ENCODE measurements at places on chromosomes 7 and 10. TPM values are rescaled to one million over a fixed set of nuclear protein-coding genes. Genes with fewer than 3 reads are reported as not detected.

The TMEM60 gene
- total RNA-seq: 16.1 TPM

The ZNF365 gene
- 0.63 TPM for total RNA-seq

The OR2A5 gene
- total RNA-seq: not detected

The MYOZ1 gene
- 0.36 TPM for total RNA-seq

The ZNF727 gene
- total RNA-seq: not detected

GRCh38 chr10:126090443-126090842 is 194.1 kb downstream of the FANK1 start:
- H3K27ac ChIP-seq: no peak overlapping the region
- H3K27me3 ChIP-seq: no peaks in the 10 kb centered on the region
- no peak for DNase-seq
- peaks cover 21% of the 10 kb centered on the region for H3K4me1 ChIP-seq
- no peak overlapping the region for H3K4me3 ChIP-seq
- H3K36me3 ChIP-seq: peaks cover 6% of the 10 kb centered on the region

- no peak for DNase-seq
- H3K36me3 ChIP-seq: no peaks in the 10 kb centered on the region
- peaks cover 5% of the 10 kb centered on the region for H3K4me1 ChIP-seq
- no peak overlapping the region for H3K27ac ChIP-seq
These were observed 106.9 kb downstream of the FAM107B start for GRCh38 chr10:14667781-14668180.

DNA sequence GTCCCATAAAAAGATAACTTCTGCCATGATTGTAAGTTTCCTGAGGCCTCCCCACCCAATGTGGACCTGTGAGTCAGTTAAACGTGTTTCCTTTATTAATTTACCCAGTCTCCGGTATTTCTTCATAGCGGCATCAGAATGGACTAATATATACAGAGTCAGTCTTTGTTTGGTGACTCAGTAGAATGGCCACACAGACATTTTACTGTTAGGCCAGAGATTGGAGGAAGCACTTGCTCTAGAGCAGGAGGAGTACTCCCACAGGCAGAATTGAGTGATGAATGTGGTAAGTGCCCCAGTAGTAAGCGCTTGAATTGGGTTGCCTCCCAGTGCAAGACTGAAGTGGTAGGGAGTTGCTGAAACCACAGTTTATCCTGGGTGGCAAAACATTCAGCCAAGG is 149.5 kb upstream of the SMIM30 start:
- H3K4me1 ChIP-seq: no peaks in the 10 kb centered on the region
- peaks cover 3% of the 10 kb centered on the region for H3K27me3 ChIP-seq
- no peaks in the 10 kb centered on the region for H3K36me3 ChIP-seq
- H3K27ac ChIP-seq: no peak overlapping the region
- DNase-seq: no peak

- peaks cover 29% of the 10 kb centered on the region for H3K36me3 ChIP-seq
- H3K27me3 ChIP-seq: no peaks in the 10 kb centered on the region
- H3K27ac ChIP-seq: no peak overlapping the region
These were observed 39.3 kb downstream of the TRIM24 start for GRCh38 chr7:138499340-138499739.

- H3K27me3 ChIP-seq: no peaks in the 10 kb centered on the region
- no peak overlapping the region for H3K4me3 ChIP-seq
- peaks cover 14% of the 10 kb centered on the region for H3K36me3 ChIP-seq
- no peak overlapping the region for H3K27ac ChIP-seq
- no peaks in the 10 kb centered on the region for H3K4me1 ChIP-seq
These were observed 9.4 kb downstream of the NOC3L start for GRCh38 chr10:94353336-94353735.

- no peaks in the 10 kb centered on the region for H3K27me3 ChIP-seq
- no peak for DNase-seq
- peaks cover 40% of the 10 kb centered on the region for H3K36me3 ChIP-seq
- H3K27ac ChIP-seq: no peak overlapping the region
- peak overlapping the region; percentile 27 for H3K4me3 ChIP-seq
- peaks cover 52% of the 10 kb centered on the region for H3K4me1 ChIP-seq
These were observed 16.0 kb downstream of the CREB3L2 start for GRCh38 chr7:137985897-137986251.

- no peak for DNase-seq
- no peak overlapping the region for H3K27ac ChIP-seq
- H3K36me3 ChIP-seq: peaks cover 10% of the 10 kb centered on the region
- H3K4me1 ChIP-seq: no peaks in the 10 kb centered on the region
These were observed 41.1 kb upstream of the STMP1 start for GRCh38 chr7:135620980-135621850.

DNA sequence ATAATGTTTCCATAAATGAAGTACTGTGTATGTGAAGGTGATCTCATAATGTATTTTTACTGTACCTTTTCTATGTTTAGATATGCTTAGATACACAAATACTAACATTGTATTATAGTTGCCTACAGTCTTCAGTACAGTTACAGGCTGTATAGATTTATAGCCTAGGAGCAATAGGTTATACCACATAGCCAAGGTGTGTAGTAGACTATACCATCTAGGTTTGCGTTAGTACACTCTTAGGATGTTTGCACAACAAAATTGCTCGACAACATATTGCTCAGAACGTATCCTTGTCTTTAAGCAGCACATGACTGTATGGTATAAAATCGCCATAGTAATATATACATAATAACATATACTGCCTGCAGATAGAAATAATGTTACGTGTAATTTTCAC is 42.9 kb downstream of the WAC start:
- H3K4me1 ChIP-seq: peaks cover 38% of the 10 kb centered on the region
- peaks cover 21% of the 10 kb centered on the region for H3K36me3 ChIP-seq
- no peak overlapping the region for H3K4me3 ChIP-seq
- no peak overlapping the region for H3K27ac ChIP-seq

DNA sequence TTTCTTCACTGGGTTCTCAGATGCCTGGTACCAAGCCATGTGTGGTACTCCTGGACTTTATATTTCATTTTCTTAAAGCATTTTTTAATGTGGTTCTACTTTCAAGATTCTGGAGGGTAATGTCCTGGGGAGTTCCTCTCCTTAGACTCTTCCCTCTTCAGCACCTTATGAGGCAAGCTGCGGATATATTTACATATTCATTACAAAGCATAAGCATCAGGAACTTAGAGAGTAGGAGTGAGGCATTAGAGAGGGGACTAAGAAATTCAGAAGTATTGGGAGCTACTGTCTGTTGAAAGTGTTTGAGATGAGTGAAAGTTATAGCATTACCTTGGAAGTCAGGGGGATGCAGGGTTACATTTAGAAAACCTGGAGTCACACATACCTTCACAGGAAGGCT is 20.8 kb downstream of the AUTS2 start:
- H3K4me3 ChIP-seq: no peak overlapping the region
- H3K27ac ChIP-seq: no peak overlapping the region
- DNase-seq: no peak
- peaks cover 62% of the 10 kb centered on the region for H3K4me1 ChIP-seq

- H3K27ac ChIP-seq: no peak overlapping the region
- H3K4me3 ChIP-seq: no peak overlapping the region
- peaks cover 12% of the 10 kb centered on the region for H3K27me3 ChIP-seq
- no peaks in the 10 kb centered on the region for H3K36me3 ChIP-seq
These were observed 19.9 kb downstream of the KLF6 start for GRCh38 chr10:3765146-3765545.

- H3K27ac ChIP-seq: no peak overlapping the region
- no peaks in the 10 kb centered on the region for H3K36me3 ChIP-seq
- H3K27me3 ChIP-seq: peaks cover 3% of the 10 kb centered on the region
- no peak overlapping the region for H3K4me3 ChIP-seq
These were observed 99.3 kb downstream of the DNAJB6 start for GRCh38 chr7:157436076-157436475.

- DNase-seq: no peak
- H3K4me3 ChIP-seq: no peak within 1 kb of the TSS
- no peaks in the 10 kb centered on the region for H3K27me3 ChIP-seq
- H3K4me1 ChIP-seq: peaks cover 13% of the 10 kb centered on the region
These were observed at the start of gene MALRD1 for GRCh38 chr10:19048489-19048888. Gene MALRD1, plus strand, starts transcription at chr10:19048801. Its CDS starts 138 bp downstream, at chr10:19048939.
